ENCODE measurements at places on chromosomes 5 and 9.

DNA sequence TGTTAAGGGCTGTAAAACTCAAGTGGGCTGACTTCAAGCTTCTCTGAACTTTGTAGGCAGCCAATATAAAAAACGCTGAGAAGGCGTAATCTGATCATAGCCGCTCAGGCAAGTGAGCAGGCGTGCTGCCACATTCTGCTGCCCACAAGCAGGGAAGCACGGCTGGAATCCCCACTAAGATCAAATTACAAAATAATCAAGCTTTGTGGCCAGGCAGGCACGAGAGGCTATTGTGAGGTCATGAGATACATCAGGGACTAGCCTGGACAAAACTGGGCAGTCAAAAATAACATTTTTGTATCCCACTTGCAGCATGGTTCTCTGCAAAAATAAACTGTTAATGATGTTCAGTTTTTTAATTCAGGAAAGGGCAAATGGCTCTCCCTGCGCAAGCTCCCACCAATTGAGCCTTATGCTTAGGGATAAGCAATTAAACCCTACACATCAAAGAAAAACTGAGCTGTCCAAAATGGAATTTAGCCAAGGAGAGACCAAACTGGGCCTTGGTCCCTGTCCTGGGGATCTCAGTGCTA lies 64.0 kb downstream of the POU5F2 start:
- DNase-seq: no peak

GRCh38 chr9:9122230-9122875 lies 1322.8 kb upstream of the DMAC1 start:
- DNase-seq: no peak

DNA sequence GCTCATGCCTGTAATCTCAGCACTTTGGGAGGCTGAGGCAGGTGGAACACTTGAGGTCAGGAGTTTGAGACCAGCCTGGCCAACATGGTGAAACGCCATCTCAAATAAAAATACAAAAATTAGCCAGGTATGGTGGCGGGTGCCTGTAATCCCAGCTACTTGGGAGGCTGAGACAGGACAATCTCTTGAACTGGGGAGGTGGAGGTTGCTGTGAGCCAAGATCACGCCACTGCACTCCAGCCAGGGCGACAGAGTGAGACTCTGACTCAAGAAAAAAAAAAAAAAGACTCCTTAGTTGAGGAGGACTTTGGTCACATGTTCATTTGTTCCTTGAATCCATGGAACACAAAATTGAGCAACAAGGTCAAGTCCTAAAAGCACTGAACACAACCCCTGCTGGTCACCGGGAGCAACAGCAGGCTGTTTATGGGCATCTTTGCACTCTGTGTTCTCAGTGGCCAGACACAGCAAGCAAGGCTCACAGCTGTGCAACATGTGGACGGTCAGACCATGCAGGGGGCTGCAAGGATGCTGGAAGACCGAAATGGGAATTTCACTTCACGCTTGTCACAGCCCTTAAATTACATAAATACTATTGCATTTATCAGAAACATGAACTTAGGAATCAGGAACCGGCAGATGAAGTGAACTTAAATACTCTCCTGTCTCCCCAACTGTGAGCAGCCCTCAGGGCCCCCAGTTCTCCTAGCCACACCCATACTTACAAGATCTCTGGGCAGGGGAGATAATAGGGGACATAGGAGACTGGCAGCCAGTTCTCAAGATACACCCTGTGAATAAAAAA lies 2.8 kb downstream of the GBGT1 start:
- no peak for DNase-seq

- DNase-seq: no peak
Observed at GRCh38 chr5:149315753-149316152, 29.5 kb upstream of the GRPEL2 start.

GRCh38 chr9:23926368-23926767 lies 100.3 kb upstream of the ELAVL2 start:
- no peak for DNase-seq

Measured in stimulated activated CD8-positive, alpha-beta memory T cell treated with anti-CD3 and anti-CD28 coated beads, Interleukin-4, amount 100 ng/mL, for 24 hours (primary cell).